ENCODE measurements at places on chromosomes 11 and 22.

DNA sequence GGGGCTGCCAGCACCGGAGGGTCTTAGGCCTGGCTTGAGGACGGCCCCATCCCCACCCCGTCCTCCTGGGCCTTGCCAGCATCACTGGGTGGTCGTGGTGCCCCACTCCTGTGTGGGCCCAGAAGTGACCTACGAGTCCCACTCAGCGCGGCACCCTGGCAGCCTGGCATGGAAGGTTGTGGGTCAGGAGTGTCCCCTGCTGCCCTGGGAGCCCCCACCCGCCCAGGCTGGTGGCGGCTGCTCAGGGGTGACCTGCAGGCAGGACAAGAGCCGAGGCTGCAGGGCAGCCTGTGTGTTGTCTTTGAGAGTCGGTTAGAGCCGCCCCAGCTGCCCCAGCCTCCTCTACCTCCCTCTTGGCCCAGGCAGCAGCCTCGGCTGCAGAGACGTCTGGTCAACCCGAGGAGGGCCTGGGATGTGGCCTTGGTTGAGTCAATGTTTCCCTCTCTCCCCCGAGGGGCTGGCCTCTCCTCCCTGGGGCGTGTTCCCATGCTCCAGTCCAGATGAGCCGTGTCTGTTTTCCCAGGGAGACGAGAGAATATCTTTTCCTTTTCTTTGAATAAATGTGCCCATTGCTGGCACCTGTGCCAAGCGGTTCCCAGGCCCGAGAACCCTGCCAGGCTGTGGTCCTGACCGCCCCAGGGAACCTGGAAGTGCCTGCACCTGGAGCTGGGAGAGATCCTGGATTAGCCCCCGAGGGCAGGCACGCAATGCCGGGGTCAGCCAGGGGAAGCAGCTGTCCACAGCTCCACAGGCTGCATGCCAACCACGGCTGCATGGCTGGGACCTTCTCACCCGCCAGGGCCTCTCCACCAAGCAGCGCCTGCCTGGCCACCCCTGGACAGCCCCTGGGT, 35.7 kb upstream of the MUC5AC start:
- DNase-seq, result no peak

- DNase-seq, result no peak
Observed at GRCh38 chr22:44661659-44662569, 40.1 kb upstream of the PRR5 start.

- DNase-seq, result no peak
Observed at GRCh38 chr22:30486661-30487115, 14.9 kb upstream of the SEC14L3 start.

DNA sequence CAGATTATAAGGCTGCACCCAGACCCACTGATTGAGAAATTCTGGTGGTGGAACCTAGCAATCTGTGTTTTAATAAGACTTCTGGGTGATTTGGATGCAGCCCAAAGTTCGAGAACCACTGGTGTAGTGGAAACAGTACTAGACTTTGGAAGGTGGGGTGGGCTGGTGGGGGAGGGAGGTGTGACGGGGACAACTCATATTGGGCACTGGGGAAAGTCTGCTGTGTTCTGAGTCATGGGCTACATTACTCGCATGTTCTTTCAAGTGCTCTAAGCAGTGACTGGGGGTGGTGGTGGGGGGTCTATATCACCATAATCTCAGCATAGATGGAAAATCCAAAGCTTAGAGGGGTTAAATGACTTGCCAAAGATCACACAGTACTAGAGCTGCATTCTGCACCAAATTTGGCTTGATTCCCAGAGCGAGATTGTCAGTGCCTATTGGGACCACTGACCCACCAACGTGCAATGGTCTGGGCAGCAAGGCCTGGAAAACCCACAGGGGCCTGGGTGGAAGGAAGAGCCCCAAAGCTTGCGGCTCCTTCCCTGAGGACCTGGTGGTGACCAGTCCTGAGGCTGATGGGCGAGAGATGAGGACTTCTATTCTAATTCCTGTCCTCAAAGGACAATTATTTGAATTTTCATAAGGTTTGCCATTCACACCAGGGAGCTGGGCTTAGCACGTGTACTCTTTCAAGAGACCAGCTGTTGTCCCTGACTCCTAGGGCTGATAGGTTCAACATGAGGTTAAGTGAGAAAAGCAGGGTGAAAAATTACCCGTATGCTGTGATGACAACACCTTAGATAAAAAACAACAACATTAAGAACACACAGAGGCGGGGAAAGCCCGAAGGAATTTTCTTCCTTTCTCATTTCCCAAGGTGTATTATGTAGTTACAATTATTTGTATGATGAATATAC, 77.5 kb upstream of the NARS2 start:
- DNase-seq, result no peak

DNA sequence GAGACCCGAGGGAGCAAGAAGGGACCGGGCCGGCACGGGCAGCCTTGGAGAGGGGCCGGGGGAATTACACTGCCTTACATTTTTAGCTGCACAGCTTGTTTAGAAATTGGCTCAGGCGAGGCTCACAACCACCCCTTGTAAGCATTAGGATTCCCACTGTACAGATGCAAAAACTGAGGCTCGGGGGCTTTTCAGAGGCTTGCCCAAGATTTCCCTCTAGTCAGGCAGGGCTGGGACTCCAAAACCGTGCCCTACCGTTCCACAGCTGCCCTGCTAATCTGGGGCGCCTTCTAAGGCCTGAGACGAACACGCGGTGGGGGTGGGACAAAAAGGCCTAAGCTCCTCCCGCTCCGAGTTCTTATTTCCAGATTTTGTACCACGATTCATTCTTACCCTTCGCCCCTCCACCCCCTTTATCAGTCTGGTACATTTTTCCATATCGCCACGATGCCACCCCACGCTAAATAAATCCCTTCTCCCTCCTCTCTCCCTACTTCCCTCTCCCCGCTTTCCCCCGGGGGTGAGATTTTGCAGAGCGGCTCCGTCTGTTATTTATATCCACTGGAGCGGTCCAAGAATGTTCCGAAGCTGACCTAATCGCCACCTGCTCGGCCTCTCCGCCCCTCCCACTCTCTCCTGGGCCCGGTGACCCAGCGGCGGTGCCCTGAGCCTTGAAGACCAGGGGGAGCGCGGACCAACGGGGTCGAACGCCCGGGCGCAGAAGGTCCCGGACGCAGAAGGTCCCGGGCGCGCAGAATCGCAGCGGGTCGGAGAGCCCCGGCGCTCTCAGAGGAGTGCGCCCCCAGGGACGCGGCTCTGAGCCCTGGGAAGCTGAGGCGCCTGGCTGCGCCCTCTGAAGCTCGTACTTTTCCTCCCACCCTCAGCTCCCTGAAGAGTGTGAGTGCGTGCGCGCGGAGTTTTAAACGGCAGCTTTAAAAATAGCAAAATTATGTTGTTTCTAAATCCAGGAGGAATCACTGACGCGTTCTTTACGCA, 764 bp upstream of the PACSIN3 start:
- no peak for DNase-seq

DNA sequence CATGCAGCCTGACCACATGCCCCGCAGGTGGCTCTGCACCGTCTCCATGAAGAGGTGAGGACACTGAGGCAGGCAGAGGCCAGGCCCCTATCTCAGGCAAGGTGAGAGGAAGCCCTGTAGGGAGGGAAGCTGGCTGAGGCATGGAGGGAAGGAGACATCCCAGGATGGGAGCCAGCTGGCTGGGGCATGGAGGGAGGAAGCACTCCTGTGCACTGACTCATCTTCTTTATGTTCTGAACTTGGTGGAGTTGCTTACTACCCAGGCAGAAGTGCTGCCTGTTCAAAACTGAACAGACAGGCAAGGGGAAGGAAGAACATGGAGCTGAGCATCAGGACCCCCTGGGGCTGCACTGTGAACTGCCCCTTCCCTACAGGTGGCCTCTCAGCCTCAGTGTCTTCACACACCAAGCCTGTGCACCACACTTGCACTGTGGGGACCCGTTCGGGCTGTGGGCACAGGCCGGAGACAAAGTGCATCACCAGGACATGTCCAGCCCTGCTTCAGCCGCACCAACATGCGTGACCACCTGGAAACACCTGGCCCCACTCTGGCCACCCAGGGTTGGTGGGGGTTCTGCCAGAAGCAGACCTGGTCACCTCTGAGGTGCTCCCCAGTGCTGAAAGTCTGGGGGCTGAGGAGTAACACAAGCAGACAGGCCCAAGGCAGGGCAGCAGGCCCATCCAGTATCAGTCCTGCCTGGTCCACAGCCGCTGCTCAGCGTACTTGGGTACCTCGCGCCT, 55.5 kb downstream of the DGCR2 start:
- no peak for DNase-seq

DNA sequence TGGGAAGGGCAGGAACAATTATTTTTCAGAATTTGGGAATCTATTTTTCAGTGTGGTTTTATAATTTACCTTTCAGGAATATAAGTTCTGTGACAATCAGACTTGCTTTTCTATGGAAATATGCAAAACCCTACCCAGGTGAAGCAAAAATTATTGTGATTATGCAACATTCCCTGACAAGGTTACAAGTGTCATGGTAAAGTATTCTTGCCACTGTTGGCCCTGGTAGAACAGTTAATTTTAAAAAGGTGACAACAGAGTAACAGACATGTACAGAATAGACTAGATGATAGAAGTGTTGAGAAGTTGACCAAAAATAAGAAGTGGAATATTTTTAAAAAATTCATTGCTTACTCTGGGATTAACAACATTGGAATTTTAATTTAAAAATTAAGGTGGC, 29.2 kb downstream of the TRAF6 start:
- no peak for DNase-seq

DNA sequence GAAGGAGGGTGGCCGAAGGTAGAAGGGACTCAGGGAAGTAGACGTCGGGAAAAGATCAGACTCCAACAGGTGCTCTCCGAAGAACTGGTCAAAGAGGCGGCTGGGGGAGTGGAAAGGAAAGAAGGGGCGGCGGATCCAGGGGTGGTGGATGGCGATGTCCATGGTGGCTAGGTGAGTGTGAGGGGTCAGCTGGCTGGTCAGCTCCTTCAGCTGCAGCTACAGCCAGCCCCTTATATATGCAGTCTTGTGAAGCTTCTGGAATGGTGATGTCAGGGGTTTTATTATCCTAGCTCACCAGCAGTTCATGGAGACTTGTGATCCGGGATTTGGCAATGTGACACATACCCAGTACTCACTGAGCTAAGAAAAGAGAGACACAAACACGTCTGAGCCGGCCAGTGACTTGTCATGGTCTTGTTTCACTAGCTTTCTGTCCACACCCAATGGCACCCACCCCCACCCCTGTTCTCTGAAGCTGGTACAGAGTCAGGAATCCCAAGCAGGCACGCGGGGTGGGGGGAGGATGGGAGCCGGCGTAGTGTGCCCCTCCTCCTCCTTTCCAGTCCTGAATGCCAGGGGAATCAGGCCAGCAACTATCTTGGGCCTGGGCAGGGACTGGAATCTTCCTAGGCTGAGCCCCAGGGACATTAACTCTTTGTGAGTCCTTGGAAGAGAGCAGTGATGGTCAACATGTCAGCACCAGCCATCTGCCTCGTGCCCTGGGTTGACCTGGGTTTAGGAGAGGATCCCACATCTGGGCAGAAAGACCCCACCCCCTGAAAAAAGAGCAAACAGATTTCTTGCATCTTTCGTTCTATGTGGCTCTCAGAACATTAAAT, at the start of gene CRYAB:
CRYAB (minus strand) TSS at position 208 of the 839 bp plus-strand sequence; CDS start at position 162, 46 bp downstream.
- DNase-seq, result no peak

- no peak for DNase-seq
Observed at GRCh38 chr11:94010136-94010535, 11.0 kb upstream of the HEPHL1 start.

- no peak for DNase-seq
Observed at GRCh38 chr11:130904380-130904779, 11.9 kb downstream of the SNX19 start.

GRCh38 chr11:63850920-63851319, 12.0 kb downstream of the MARK2 start:
- no peak for DNase-seq

DNA sequence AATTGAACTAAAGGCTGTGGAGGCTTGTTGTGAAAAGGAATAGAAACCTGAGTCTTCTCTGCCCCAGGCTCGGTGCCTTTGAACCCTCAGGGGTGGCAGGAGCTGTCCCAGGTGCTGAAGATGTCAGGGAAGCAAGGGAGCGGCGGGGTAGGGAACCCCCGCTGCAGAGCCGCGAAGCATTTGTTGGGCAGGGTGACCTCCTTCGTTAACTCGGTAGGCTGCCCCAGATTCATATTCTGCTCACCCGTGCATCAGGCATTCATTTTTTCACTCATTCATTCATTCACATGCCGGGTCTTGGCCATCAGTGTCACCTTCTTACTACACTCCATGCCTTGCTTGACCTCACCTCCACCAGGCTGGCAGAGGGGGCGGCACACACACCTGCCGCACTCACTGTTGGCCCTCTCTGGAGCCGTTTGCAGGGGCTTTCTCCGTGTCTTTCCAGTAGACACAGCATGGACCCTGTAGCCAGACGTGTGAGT, 618.9 kb downstream of the BRD1 start:
- DNase-seq, result no peak

DNA sequence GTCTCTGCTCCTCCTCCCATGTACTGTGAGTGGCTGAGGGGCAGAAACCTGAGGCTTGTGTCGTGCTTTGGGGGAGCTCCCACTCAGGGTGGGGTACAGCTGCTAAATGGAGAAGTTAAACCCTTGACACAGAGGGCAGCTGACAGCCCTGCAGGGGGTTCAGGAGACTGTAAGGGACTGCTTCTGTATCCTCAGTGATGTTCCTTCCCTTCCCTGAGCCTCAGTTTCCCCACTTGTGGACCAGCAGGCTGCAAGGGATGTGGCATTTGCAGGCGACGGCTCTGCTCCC, 15.6 kb downstream of the SYNGR1 start:
- no peak for DNase-seq

GRCh38 chr11:59729834-59730233, 16.2 kb upstream of the OR10V1 start:
- DNase-seq, result no peak

DNA sequence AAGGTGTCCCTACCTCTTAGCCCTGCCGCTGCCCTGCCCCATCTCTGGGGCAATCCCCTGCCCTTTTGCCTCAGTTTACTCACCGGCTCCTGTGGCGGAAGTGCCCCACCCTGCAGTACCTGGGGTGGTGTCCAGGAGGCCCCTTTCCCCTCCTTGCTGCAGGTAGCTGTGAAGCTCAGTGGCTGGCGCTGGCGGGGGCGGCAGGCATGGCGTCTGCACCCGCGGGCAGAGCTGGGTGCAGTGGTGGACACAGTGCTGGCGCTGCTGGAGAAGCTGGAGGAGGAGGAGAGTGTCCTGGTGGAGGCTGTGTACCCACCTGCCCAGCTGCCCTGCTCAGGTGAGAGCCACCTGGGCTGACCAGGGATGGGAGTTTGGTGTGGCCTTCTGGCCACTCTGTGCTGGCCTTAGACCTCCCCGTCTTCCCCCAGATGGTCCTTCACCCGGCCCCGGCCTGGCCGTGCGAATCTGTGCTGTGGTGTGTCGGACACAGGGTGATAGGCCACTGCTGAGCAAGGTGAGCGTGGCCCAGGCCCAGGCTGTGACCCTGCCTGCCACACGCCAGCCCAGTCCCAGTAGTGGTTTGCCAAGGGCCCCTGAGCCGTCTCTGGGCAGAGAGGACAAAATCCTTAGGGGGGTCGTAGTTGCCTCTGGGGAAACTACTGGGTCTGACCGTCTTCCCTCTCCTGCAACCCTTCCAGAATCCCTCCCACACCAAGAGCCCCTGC, 4.0 kb downstream of the CARNS1 start:
- DNase-seq, result no peak
